NCI-H524 (cell line): ENCODE measurements at places on chromosomes 5 and 9.

DNA sequence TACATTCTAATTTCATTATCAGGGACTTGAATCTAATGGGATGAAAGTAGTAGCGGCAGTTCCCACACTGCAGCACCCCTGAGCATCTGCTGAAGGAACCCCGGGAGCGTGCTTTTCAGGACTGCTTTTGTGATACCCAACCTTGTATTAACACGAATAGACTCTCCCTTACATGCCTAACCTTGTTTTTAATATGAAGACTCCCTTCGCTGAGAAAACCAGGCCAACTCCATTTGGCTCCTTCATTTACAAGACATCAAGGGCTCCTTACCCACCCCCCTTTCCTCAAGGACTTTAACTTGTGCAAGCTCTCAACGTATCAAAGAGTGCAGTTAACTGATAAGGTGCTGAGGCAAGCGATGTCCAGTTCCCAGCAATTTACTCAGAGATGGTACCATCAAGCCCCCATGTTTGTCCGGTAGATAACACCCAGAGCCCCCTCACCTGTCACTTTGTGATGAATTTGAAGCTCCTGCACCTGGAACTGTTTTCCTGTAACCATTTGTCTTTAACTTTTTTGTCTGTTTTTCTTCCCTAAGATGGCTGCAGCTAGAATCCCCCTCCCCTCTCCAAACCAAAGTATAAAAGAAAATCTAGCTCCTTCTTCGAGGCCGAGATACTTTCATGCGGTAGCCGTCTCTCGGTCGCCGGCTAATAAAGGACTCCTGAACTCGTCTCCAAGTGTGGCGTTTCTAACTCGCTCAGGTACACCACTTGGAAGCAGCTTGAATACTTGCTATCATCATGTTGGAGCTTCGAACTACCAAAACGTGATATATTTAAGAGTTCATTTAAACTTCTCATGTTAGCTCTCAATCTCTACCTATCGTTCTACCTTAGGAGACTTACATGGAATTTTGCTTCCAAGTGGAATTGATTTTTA, 10.7 kb downstream of the HNRNPH1 start:
- no peak for DNase-seq

DNA sequence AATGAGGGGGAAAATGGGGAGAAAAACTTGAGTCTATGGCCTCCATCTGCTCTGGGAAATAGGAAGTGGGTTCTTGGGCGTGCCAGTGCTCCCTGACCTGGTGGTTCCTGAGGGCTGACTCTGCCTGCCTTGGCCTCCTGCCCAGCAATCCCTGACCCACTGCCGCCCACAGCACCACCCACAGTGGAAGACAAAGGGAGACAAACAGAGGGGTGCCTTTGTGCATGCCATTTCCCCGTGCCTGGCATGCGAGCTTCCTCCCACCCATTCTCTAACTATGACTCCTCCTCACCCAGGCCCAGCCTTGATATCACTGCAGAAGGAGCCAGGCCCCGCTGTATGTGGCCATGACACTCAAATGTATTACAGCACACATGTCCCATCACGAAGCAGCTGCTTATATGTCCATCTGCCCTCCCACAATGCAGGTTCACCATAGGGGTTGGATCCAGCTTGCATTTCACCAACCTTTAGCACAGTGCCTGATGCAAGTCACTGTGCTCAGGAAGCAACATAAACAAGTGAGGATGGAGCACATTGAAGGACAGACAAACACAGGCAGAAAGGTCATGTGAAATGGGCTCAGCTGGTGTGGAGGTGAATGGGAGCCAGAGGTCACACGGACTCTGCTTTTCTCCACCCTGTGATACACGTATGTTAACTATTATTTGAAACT, 84.4 kb downstream of the ADRB2 start:
- DNase-seq, result no peak

DNA sequence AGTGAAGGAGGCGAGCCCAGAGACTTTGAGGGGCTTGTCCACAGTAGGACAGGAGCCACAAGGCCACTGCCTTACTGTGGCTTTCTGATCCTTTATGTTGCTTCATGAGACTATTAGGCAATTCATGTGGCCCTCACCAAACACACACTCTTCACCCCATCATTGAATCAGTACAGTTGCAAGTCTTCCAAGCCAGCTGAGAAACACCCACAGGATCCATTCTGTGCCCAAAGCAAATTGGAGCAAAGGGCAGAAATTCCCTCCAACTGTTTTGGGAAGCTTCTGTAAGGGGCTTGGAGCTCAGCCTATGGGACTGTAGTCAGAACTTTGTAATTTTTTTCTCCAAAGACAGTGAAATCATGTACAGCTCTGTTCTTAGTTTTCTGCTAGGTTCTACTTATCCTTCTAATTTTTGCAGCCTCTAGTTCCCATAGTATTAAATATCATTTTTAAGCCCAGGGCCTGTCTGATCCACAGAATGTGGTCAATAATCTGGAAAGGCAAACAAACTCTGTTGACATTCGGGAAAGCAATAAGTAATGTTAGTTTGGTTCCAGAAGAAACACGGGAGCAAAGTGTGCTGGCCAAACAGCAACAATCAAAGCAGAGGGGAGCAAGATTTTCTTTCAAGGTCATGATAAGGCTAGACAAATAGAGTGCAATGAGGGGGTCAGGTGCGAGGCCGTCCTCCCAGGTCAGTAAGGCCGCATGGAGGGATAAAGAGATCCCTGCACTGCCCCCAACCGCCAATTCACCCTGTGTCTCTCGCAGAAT, 47.0 kb downstream of the UBE2QL1 start:
- DNase-seq, result no peak

DNA sequence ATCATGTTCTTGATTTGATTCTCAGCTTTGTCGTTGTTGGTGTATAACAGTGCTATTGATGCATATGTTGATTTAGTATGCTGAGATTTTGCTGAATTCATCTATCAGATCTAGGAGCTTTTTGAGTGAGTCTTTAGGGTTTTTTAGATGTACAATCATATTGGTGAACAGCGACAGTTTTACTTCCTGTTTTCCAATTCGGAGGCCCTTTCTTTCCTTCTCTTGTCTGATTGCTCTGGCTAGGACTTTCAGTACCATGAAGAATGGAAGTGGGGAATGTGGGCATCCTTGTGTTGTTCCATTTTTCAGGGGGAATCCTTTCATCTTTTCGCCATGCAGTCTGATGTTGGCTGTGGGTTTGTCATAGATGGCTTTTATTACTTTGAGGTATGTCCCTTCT, 100.4 kb downstream of the SGCD start:
- DNase-seq, result no peak

DNA sequence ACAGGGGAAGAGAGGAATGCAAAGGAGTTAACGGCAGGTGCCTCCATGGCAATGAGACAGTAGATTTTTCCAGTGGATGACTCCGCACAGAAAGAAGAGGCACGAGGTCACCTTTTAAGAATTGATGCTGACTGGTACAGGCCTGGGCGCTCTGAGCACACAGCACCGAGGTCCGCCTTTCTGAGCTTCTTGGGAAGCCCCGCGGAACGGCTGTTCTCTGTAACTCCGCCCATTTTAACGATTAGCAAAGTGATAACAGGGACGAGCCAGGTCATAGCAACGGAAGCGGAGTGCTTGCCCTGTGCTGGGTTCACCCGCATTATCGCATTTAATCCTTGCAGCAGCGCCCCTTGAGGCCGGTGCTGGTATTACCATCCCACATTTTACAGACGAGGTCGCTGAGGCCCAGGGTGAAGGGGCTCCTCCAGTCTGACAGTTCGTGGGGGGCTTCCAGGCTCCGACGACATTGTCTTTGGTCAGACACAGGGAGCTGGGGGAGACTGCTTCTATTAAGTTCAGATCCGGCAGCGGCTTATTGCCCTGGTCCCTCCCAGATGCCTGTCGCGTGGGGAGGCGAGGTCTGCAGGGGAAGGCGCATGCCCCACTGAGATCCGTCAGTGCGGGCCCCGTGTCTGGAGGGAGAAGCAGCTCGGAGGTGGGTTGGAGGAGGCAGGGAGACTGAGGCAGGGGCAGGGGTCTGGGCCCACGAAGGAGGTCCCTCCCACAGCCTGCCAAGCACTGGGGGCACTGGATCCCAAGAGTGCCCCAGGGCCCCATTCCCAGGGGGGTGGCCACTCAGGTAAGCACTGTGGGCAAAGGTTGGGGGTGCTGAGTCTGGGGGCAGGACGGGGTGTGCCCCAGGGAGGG, 22.3 kb upstream of the HMCN2 start:
- peak; percentile 43 for DNase-seq

DNA sequence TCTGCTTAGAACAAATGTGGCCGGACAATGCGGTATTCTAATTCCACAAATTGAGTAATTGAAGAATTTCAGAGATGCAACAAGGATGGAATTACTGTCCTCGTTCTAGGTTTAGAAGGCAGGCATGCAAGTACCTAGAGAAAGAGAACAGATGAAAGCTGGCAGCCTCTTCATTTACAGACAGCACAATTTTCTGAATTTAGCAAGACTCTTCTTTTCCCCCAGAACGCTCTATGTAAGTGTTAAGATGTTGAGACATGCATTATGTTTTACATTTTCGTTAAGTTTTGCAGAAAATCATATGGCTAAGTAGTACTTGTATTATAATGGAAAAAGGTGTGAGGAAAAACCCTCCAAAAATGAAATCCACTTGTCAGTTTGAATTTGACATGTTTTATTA, 259.5 kb upstream of the ARRDC3 start:
- no peak for DNase-seq

- no peak for DNase-seq
Measured at GRCh38 chr5:107184871-107185270, 485.9 kb downstream of the EFNA5 start.

- no peak for DNase-seq
Measured at GRCh38 chr5:157454273-157454672, 5.7 kb upstream of the NIPAL4 start.

DNA sequence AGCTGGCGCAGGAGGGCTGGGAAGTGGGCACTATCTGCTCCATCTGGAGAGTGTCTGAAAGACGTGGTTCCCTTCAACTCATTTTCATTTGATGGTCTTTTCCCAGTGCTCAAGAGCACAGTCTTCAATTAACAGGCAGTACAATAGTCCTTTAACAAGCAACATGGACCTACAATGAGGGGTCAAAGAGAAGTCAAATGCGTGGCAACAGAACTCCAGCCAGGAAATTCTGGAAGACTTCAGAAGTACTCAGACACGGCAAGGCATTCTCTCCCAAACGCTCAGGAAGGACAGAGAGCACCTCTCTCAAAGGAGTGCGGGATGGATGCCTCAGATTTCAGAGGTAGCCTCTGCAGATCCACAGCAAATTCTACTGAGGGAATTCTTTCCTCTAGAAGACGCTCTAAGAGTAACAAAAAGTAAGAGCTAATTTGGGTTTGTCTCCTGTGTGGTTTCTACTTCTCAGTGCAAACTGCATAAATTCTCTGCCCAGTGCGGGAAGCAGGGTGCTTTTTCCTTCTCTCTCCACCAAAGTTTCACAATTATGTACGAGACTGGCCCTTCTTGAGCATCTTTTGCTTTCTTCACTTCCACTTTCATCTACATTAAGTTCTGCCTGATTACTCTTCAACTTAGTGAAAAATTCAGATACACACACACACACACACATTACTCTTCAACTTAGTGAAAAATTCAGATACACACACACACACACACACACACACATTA, 56.4 kb downstream of the LHFPL2 start:
- DNase-seq, result no peak

- no peak for DNase-seq
Measured at GRCh38 chr5:166119506-166119905, 2171.9 kb upstream of the WWC1 start.

- no peak for DNase-seq
Measured at GRCh38 chr9:107087222-107087621, 195.9 kb upstream of the RAD23B start.

DNA sequence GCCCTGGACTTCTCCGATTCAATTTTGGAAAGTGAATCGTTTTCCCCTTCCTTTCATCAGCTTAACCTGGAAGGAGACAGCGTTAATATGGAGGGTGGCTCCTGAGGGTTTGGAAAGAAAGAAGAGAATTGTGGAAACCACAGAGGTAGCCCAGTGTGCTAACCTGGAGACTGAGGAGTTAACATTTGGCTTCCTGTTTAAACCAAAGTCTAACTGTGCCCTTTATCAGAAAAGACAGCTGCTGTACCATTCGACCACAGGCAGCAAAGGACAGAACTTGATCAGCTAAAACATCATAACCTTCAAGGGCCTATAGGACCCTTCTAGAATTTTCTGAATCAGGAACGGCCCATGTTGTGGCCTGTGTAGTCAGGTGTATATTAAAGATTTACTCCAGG, 735 bp downstream of the IDNK start:
- no peak for DNase-seq

GRCh38 chr5:96244696-96245095, 188.4 kb downstream of the PCSK1 start:
- no peak for DNase-seq

DNA sequence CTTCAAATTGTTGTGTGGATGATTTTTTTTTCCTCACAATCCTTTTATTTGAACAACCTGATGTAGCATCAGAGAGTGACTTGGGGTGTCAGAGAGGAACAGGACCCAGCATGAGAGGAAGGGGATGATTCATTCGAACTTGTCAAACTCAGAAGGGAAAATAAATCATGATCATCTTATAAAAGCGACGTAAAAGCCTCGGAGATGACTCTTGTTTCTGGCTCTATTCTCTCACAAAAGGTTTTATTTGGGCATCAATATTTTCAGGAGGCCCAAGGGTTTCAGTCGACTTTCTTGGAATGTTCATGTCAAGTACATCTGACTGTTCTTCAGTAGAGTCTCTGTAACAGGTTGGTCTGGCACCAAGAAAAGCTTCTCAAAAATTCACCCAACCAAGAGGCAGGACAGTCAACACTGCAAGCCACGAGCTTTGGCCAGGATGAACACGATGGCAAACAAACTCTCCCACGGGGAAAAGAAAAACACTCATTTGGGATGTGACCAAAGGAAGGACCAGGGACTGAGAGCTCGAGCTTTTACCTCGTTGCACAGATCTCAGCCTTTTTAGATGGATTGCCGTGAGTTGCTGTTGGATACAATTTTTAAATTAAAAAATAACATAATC, 55.1 kb downstream of the ANKH start:
- DNase-seq, result no peak

GRCh38 chr9:107174441-107174840, 108.6 kb upstream of the RAD23B start:
- DNase-seq, result no peak

GRCh38 chr5:6830643-6831239, 117.5 kb downstream of the TENT4A start:
- no peak for DNase-seq

- DNase-seq, result no peak
Measured at GRCh38 chr9:91603932-91604331, 180.3 kb upstream of the NFIL3 start.

DNA sequence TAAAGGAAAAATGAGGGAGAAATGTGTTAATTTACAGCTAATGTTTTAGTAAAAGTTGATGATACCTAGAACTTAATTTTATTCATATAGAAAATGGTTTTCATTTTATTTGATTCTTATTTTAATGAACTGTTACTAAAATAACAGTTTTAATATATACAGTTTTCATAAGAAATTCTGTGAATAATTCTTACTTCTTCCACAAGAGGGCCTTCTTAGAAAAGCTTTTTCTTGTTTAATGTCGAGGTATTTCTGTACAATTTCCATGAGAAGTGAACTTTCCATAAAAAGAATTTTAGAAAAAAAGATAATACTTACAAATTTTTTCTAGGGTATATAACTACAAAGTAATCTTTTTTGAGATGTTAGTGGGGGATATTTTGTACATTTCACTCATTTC, 73.9 kb downstream of the KLF9 start:
- DNase-seq, result peak; percentile 2
